ENCODE measurements at places on chromosomes 11 and 22.

DNA sequence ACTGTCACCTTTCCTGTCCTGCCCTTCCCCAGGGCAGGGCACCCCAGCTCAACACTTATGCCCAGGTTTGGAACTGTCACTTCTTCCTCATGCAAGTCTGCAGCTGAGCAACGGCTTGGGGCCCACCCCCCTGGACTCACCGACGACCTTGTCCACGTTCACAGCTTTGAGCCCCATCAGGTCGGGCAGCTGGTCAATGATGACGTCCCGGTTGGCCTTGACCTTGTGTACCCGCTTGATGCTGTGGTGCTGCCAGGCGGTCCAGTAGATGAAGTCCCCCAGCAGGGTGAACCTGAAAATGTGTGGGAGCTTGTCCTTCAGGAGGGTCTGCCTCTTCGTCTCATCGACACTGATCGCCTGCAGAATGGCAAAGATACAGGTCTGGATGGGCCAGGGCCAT lies 135.0 kb downstream of the CRYBB2 start:
- DNase-seq, result no peak

- DNase-seq, result no peak
Observed at GRCh38 chr11:66339162-66339675, 3.0 kb upstream of the RIN1 start.

GRCh38 chr11:31936312-31936711 lies 125.2 kb upstream of the PAX6 start:
- DNase-seq, result no peak

DNA sequence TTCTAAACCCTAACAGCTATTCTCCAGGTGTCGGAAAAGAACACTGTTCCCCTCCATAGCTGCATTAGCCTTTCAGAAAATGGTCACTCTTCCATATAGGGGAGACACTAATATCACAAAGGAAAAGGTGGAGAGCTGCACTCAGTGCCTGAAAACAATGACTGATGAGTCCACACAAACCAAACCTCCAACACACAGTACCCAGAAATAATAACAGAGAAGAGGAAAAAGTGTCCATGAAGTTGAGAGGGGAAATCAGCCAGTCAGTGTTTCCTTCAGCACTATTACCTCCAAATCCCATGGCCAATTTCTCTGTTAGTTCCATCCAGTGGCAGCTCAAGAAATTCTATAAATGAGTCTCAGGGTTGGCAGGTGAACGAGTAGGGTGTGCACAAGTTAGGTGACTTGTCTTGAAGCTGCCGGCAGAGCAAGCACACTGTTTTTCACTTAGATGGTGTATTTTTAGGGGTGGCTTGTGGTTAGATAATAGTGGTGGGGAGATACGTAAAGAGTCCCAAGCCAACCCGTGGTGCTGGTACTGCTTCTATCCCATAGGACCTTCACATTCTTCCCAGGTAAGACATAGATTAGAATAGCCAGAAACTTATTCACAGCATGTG lies 84.5 kb upstream of the CHRM4 start:
- no peak for DNase-seq

GRCh38 chr11:57598831-57599155 lies 1.3 kb downstream of the SERPING1 start:
- DNase-seq, result no peak

DNA sequence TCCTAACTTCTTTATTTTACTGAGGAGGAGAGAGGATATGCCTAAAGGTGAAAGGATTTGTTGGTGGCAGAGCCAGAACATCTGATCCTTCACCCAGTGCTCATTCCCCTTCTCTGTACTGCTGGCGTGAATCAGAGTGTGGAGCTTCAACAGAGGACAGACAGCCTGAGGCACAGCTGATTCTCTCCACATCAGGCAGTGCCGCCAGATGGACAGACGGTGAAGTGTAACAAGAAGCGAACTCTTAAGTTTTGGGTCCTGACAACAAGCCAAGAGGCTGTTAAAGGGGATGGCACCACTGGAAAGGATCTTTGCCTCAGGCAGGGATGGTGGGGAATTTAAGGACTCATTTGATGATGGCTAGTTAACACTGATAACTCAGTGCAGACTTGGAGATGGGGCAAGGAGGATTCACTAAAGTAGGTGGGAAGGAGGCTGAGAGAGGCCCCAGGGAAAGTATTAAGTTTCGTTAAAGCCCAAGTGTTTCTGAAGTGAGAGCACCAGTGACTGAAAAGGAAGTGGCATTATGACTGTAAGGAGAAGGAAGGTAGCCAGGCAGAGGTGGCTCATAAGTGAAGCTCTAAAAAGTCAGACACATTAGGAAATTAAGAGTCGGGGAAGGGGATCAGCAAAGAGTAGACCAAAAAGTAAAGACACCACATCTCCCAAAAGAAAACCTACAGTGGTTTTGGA lies 81.3 kb downstream of the CLPB start:
- DNase-seq, result peak; percentile 8

DNA sequence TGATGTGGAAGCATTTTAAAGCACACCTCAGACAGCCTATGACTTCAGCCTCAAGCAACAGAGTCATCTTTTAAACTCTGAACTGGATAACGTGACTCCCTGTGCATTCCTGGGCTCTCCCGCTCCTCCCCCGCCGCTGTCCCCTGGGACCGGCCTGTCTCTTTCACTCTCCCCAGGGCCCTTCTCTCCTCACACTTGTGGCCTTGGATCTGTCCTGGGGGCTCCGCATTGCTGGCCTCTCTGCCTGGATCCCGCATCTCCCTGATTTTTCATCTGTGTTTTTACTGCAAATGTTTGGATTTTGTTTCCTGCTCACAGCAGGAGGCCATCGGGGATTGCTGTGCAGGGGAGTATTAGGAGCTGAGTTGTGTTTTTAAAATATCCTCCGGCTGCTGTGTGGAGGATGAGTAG lies 15.4 kb downstream of the C11orf24 start:
- no peak for DNase-seq

DNA sequence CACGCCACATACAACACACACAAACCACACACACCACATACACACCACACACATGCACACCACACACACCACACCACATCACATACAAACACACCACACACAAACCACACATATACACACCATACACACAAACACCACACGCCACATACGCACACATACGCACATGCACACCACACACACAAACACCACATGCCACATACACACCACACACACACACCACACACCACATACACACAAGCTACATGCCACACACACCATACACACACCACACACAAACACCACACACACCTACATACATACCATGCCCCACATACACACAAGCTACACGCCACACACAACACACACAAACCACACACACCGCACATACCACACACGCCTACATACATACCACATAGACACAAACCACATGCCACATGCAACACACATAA lies 15.7 kb upstream of the TH start:
- DNase-seq, result no peak

DNA sequence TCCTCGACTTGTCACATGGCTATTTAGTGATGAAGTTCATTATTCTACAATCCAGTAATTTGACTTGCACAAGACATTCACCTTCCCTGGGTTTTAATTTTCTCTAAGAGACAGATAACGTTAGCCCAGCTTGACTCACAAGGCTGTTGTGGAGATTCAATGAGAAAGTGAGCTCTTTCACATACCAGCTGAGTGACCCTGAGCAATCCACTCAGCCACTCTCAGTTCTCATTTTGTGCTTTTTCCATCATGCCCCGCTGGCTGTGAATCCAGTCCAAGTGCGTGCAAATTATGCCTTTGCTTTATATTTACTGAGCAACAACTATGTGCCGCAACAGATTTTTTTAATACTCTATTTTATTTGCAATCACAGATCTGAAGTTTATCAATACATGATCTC lies 176.5 kb downstream of the LARGE1 start:
- no peak for DNase-seq

DNA sequence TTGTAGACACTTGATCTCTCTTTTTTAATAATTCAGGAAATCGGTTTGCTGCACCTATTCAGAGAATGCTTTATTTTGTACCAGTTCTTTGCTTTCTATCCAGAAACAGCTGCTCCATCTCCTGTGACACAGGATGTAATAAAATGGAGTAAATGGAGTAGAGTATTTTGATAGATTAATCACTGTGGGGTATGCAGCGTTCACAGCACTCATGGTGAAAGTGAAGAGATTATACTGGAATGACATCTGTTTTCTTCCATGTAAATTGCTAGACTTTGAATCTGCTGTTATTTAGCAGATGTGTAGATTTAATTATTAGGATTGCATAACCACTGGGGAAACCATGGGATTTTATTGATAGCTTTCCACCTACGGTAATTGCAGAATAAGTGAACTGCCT lies 227.3 kb upstream of the ARHGAP42 start:
- DNase-seq, result no peak

DNA sequence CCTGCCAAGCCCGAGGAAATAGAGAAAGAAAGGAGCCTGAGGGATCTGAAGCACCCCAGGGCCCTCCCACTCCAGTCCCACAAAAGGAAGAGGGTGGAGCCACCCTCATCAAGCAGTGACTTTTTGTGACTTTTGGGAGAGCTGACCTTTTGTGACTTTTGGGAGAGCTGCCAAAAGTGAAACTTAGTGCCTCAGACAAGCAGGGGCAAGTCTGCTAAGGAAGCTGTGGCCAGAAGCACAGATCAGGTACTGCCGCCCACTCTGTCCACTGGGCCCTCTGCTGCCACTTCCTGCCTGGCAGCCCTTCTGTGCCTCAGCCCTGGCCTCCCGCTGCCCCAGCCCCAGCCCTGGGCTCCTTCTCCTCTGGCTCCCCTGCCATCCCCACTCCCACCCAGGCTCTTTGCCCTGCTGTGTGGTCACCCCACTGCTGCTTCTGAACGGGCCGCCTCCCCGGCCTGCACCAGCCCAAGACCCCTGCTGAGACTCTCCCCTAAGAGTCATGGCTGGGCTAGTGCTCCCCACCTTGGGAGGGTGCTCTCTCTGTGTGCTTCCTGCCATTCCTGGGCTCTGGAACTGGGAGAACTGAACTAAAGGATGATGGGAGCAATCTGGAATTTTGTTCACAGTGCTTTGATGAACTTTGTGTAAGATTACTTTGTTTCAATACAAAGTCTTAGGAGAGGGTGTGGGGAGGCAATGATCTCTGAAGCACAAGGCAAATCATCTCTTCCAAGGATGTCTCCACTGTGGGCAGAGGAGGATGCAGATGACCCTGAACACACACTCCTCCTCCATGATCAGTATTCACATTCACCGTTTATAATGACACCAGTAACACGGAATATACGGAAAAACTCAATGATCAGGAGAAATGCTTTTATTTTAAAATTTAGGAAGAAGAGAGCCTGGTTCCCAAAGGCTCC lies at the start of gene APOBEC3H:
Gene APOBEC3H (plus strand): TSS at position 147 of the 923 bp plus-strand sequence. CDS start 3,035 bp downstream, outside the sequence.
- DNase-seq, result no peak

DNA sequence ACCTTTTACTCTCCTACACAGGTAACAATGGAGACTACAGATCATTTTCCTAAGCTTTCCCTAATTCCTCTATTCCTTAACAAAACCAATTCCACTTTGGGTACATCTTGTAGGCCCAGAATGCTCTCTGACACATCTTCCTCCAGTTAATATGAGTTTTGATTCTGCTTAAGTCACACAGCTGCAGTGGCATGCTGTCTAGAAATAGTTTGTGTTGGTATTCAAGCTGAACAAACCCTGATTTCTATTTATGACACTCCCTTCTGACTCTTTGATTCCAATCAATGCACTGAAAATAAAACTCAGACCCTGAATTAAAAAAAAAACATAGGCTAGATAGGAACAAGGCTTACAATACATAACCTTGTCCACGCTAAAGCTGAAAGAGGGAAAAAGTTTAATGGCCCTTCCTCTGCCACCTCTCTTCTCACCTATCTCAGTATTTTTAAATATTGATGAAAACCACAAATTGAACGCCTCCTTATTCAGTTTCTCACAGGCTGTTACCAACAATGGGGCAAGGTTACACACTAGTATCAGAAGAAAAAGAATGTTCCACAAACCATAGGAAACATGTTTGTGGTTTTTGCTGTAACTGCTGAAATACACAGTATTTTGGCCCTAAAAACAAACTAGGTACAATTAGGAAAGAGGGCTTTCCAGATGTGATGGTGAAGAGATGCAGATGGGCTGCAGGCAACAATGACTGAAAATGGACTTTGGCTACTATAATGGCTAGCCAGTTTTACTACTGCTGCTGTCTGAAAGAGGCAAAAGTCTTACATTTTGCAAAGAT lies 35.7 kb upstream of the GAB2 start:
- no peak for DNase-seq

DNA sequence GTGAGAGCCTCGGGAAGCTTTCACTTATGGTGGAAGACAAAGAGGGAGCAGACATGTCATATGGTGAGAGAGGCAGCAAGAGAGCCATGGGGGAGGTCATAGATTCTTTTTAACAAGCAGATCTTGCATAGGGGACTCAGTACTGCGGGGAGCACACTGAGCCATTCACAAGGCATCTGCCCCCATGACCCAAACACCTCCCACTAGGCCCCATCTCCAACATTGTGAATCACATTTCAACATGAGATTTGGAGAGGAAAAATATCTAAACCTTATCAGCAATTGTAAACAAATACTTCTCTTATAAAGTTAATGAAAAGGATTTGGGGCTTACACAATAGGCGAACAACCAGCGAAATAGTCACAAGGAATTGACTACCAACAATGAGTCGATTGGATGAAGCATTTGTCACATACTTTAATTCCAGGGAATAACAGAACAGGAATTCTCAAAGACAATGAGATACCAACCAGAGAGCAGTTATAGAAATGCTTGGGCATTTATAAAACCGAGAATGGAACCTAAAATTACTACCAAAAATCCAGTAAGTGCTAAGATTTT lies 7.3 kb downstream of the DDI1 start:
- DNase-seq, result no peak

DNA sequence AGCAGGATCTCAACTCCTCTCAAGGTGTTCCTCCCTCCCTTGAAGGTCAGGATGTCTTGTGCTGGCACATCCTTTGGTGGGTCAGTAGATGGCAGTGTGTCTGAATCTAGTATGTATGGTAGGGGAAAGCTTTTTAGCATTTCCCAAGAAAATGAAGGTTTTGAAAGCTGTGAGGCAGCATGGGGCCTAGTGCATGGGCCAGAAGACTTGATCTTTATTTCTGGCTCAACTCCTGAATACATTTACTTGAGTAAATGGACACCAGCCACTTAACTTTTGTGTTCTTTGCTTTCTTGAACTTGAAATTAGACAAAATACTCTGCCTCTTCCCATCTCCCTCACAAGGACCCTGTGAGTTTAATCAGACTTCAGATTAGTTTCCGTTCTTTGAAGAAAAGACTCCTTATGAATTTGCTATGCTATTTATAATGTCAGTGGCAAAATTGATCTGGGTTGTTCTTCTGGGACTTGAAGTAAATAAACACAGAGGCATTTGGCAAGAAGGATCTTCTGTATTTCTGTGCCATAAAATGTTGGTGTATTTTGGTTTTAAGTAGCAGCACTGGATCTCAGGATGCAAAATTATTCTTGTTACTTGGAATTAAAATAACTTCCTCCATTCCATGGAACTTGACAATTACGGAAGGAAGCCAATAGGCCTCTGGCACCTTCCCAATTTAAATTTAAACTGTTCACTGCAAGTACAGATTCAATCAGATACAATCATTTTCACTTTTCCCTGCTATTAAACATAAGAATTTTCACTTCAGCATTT lies 288.8 kb downstream of the CASP12 start:
- DNase-seq, result peak; percentile 10

- no peak for DNase-seq
Observed at GRCh38 chr22:38862375-38863329, 9.4 kb downstream of the CBX6 start.

GRCh38 chr11:67277231-67277961 lies 11.1 kb downstream of the GRK2 start:
- DNase-seq, result peak; percentile 92

GRCh38 chr22:39979458-39979857 lies 15.3 kb upstream of the FAM83F start:
- DNase-seq, result no peak
